ENCODE measurements at places on chromosomes 4 and X. TPM values are rescaled to one million over a fixed set of nuclear protein-coding genes. Genes with fewer than 3 reads are reported as not detected.

- no peak for DNase-seq
- H3K4me1 ChIP-seq, result peaks cover 9% of the 10 kb centered on the region
- H3K4me3 ChIP-seq, result no peak overlapping the region
- H3K36me3 ChIP-seq, result peaks cover 5% of the 10 kb centered on the region
- no peaks in the 10 kb centered on the region for H3K27me3 ChIP-seq
- H3K27ac ChIP-seq, result no peak overlapping the region
Measured at GRCh38 chrX:153910446-153910845, 6.0 kb downstream of the AVPR2 start.

NXT2 gene
- total RNA-seq, result 9.9 TPM

DNA sequence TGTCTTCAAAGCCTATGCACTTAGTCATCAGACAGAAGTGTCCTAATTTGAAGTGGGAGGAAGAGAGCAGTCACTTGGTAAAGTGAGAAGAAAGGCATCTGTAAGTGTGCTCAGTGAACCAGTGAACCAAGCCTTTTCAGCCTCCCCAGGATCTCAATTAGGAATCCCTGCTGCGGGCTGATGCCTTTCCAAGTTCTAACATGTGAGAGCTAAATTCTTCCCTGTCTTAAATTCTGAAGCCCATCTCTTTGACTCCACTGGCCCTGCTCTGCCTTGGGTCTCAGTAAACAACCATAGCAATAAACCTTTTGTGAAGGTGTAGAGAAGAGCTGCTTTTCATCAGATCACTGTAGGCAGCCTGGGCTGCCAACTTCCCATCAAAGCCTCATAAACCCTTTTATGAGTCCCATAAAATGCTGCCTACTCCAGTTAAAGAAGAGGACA is 701.2 kb upstream of the LCORL start:
- H3K4me1 ChIP-seq, result no peaks in the 10 kb centered on the region
- no peak overlapping the region for H3K27ac ChIP-seq
- DNase-seq, result no peak
- H3K4me3 ChIP-seq, result no peak overlapping the region

XAGE5 gene
- not detected for total RNA-seq

Data from activated naive CD8-positive, alpha-beta T cell treated with anti-CD3 and anti-CD28 coated beads, Interleukin-2, amount 10 ng/mL, durations not matched to agents 7 days and 5 days (primary cell).